A549 treated with CORT108297 at 1 μM for 4 hours (cell line): ENCODE measurements at places on chromosomes 12 and 14. TPM values are rescaled to one million over a fixed set of nuclear protein-coding genes. Genes with fewer than 3 reads are reported as not detected.

ETFBKMT gene
- total RNA-seq = 0.63 to 1.1 TPM (median 0.80 TPM) in 5 replicates

CDC42BPB gene
- 58.8 to 86.4 TPM (median 80.7 TPM) in 5 replicates for total RNA-seq

LRRC43 gene
- 0.07 to 0.37 TPM (median 0.21 TPM) in 5 replicates for total RNA-seq

CABP1 gene
- total RNA-seq = 0.08 to 0.28 TPM (median 0.25 TPM) in 5 replicates

KRT78 gene
- 0.08 to 0.14 TPM (median 0.10 TPM) in 3 of 5 replicates, not detected in the others for total RNA-seq

TTC9 gene
- total RNA-seq = 1.9 to 2.4 TPM (median 2.2 TPM) in 5 replicates

FGD4 gene
- 2.3 to 4.2 TPM (median 3.2 TPM) in 5 replicates for total RNA-seq

HOXC6 gene
- total RNA-seq = 4.4 to 5.7 TPM (median 4.9 TPM) in 5 replicates

WNT5B gene
- 1.1 to 2.5 TPM (median 2.2 TPM) in 5 replicates for total RNA-seq

KRT2 gene
- total RNA-seq = not detected in 5 replicates

SRRM4 gene
- not detected in 5 replicates for total RNA-seq

PDZRN4 gene
- total RNA-seq = not detected in 5 replicates

RGS6 gene
- total RNA-seq = not detected in 5 replicates

AMDHD1 gene
- total RNA-seq = 2.3 to 2.9 TPM (median 2.5 TPM) in 5 replicates

KCNC2 gene
- not detected in 5 replicates for total RNA-seq

DRAM1 gene
- total RNA-seq = 20.6 to 27.4 TPM (median 24.8 TPM) in 5 replicates

ASCL1 gene
- not detected in 5 replicates for total RNA-seq

SLC25A47 gene
- not detected in 5 replicates for total RNA-seq

ALG10 gene
- total RNA-seq = 4.4 to 7.3 TPM (median 5.0 TPM) in 5 replicates

TAMALIN gene
- 0.32 to 0.58 TPM (median 0.41 TPM) in 5 replicates for total RNA-seq

CLEC2A gene
- total RNA-seq = not detected in 5 replicates

C14orf180 gene
- total RNA-seq = not detected in 5 replicates

ANAPC7 gene
- 53.7 to 60.5 TPM (median 55.3 TPM) in 5 replicates for total RNA-seq

TEX52 gene
- not detected in 5 replicates for total RNA-seq

BEST3 gene
- total RNA-seq = 1.0 to 1.4 TPM (median 1.1 TPM) in 5 replicates

ZFHX2 gene
- total RNA-seq = 0.84 to 1.6 TPM (median 1.2 TPM) in 5 replicates

LETMD1 gene
- 23.0 to 27.6 TPM (median 24.8 TPM) in 5 replicates for total RNA-seq

FOXG1 gene
- 0.06 to 0.15 TPM (median 0.11 TPM) in 5 replicates for total RNA-seq

SLCO1C1 gene
- total RNA-seq = not detected in 5 replicates

KRT73 gene
- total RNA-seq = not detected in 5 replicates

NTS gene
- total RNA-seq = 57.2 to 88.6 TPM (median 80.6 TPM) in 5 replicates

TAS2R50 gene
- not detected in 5 replicates for total RNA-seq

GNB3 gene
- 0.72 to 3.3 TPM (median 2.2 TPM) in 5 replicates for total RNA-seq

GPR65 gene
- not detected in 5 replicates for total RNA-seq

NGB gene
- total RNA-seq = not detected in 5 replicates

RAD51AP1 gene
- 16.1 to 26.9 TPM (median 18.7 TPM) in 5 replicates for total RNA-seq

KRT3 gene
- 0.05 to 0.09 TPM (median 0.06 TPM) in 4 of 5 replicates, not detected in the other for total RNA-seq

RTL1 gene
- 0.26 to 0.31 TPM (median 0.30 TPM) in 5 replicates for total RNA-seq

PMCH gene
- not detected in 5 replicates for total RNA-seq

CD163L1 gene
- total RNA-seq = 0.16 to 0.42 TPM (median 0.23 TPM) in 5 replicates

GLI1 gene
- total RNA-seq = 7.4 to 12.6 TPM (median 10.1 TPM) in 5 replicates

TRHDE gene
- total RNA-seq = 0.05 to 0.23 TPM (median 0.10 TPM) in 5 replicates

GDF3 gene
- total RNA-seq = not detected in 5 replicates

DYRK2 gene
- 9.0 to 13.7 TPM (median 12.5 TPM) in 5 replicates for total RNA-seq

MSI1 gene
- total RNA-seq = 1.1 to 1.4 TPM (median 1.2 TPM) in 5 replicates

KCNJ8 gene
- total RNA-seq = 0.29 to 0.57 TPM (median 0.30 TPM) in 5 replicates

ADCK1 gene
- 6.2 to 7.1 TPM (median 6.5 TPM) in 5 replicates for total RNA-seq

ADSS1 gene
- total RNA-seq = 5.6 to 8.9 TPM (median 6.6 TPM) in 5 replicates

RFX4 gene
- total RNA-seq = not detected in 5 replicates

OTUB2 gene
- 3.8 to 6.0 TPM (median 4.2 TPM) in 5 replicates for total RNA-seq

TBX5 gene
- total RNA-seq = not detected in 5 replicates

METAP2 gene
- 123 to 207 TPM (median 126 TPM) in 5 replicates for total RNA-seq
